ENCODE measurements at places on chromosomes 3 and 15. TPM values are rescaled to one million over a fixed set of nuclear protein-coding genes. Genes with fewer than 3 reads are reported as not detected.
A peak's percentile ranks its signal among the peaks of the same experiment; 100 is the strongest.

ZNF654 gene
- total RNA-seq = 20.7 TPM

HIGD2B gene
- total RNA-seq = 0.16 TPM

ACOX2 gene
- not detected for total RNA-seq

GREM1 gene
- total RNA-seq = 0.23 TPM

TMEM207 gene
- not detected for total RNA-seq

LMAN1L gene
- 0.32 TPM for total RNA-seq

ITIH4 gene
- 3.6 TPM for total RNA-seq

INSYN1 gene
- not detected for total RNA-seq

SKOR1 gene
- total RNA-seq = 0.09 TPM

TM6SF1 gene
- total RNA-seq = 3.3 TPM

HTD2 gene
- 10.1 TPM for total RNA-seq

FAM98B gene
- 56.5 TPM for total RNA-seq

TRPM1 gene
- not detected for total RNA-seq

- peaks cover 26% of the 10 kb centered on the region for H3K36me3 ChIP-seq
- H3K27ac ChIP-seq = peak overlapping the region; percentile 96
- no peaks in the 10 kb centered on the region for H3K27me3 ChIP-seq
- peaks cover 16% of the 10 kb centered on the region for H3K4me1 ChIP-seq
- no peak for DNase-seq
Measured at GRCh38 chr15:58932710-58933280, 684 bp downstream of the SLTM start.

GRCh38 chr3:24493746-24494617 is 668 bp downstream of the THRB start:
- no peak overlapping the region for H3K27ac ChIP-seq
- H3K4me3 ChIP-seq = no peak overlapping the region
- H3K27me3 ChIP-seq = peaks cover 52% of the 10 kb centered on the region

DNA sequence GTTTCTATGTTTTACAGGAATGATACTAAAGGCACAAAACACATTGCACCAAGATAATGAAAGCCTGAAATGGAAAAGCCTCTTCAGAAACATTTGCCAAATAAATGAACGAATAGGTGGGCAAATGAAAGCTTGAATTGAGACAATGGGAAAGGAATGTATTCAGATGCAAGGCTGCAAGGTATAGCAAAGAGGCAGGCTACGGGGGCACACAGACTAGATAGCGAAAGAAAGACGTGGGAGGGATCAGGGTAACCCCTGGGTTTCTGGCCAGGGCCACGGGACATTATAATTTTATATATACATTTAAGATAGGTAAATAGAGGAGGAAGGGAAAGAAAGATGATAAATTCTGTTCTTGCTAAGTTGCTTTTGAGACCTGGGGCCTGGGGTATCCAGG is 95.9 kb upstream of the NLGN1 start:
- H3K27me3 ChIP-seq = no peaks in the 10 kb centered on the region
- no peak overlapping the region for H3K4me3 ChIP-seq

DNA sequence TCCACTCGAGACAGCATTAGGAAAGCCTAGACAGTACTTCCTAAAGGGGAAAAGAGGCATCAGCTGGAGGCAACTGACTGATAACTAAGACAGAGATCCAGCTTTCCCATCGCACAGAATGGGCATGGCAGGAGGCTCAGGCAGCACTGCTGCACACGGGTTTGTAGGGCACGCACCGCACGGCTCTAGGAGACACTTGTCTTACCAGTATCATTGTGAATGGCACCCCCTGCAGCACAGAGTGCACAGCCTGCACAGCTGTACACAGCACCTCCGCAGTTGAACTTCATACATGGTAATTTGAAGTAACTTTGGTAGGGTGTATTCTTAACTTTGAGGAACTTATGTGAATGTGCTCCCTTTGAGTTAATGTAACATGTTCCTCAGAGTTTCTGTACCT is 281.6 kb downstream of the PLCL2 start:
- no peak overlapping the region for H3K4me3 ChIP-seq
- peaks cover 3% of the 10 kb centered on the region for H3K4me1 ChIP-seq
- H3K36me3 ChIP-seq = peaks cover 28% of the 10 kb centered on the region
- no peak overlapping the region for H3K27ac ChIP-seq
- no peaks in the 10 kb centered on the region for H3K27me3 ChIP-seq

GRCh38 chr15:98524838-98525660 is 123.3 kb upstream of the IGF1R start:
- DNase-seq = no peak
- no peaks in the 10 kb centered on the region for H3K4me1 ChIP-seq
- peaks cover 7% of the 10 kb centered on the region for H3K27me3 ChIP-seq

DNA sequence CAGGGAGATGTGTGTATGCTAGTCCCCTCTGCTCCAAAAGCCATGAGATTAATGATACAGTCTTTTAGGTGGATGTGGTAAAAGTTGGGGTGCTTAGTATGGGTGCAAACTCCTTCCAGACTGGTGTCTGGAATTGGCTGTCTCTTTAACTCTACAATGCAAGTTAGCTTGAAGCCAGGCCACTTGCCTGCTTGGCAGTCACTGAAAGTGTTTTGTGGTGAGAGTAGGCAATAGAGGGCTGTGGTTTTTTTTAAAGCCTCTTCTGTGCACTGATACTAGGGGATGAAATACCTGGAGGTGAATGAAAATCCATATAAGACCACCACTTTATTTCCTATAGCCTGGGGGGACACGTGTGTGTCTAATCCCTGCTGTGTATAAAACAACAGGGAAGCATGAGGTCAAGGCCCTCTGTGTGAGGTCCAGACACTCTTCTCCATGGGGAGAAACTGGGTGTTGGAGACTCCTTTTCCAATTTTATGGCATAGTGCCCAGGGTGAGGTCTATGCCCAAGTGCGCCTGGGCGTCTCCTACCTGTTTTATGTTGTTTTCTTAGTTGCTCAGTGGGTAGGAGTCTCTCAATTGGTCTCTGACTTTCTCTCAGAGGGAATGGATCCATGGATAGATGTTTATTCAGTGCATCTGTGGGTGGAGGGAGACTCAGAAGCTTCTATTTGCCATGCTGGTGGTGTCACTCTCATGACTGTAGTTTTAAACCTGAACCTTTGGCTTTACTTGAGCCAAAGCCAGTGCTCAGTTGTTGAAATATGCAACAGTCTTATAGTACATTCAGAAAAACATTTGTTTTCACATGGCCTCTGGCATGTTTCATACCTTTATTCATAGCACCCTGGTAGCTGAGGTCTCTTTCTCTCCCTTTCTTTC is 327.8 kb upstream of the ATP11B start:
- no peaks in the 10 kb centered on the region for H3K27me3 ChIP-seq
- H3K4me3 ChIP-seq = no peak overlapping the region
- no peak overlapping the region for H3K27ac ChIP-seq
- no peaks in the 10 kb centered on the region for H3K4me1 ChIP-seq

- H3K4me3 ChIP-seq = no peak overlapping the region
- peaks cover 24% of the 10 kb centered on the region for H3K4me1 ChIP-seq
- H3K36me3 ChIP-seq = peaks cover 51% of the 10 kb centered on the region
- H3K27ac ChIP-seq = peak overlapping the region; percentile 13
Measured at GRCh38 chr3:186960347-186960746, 30.0 kb downstream of the ST6GAL1 start.

DNA sequence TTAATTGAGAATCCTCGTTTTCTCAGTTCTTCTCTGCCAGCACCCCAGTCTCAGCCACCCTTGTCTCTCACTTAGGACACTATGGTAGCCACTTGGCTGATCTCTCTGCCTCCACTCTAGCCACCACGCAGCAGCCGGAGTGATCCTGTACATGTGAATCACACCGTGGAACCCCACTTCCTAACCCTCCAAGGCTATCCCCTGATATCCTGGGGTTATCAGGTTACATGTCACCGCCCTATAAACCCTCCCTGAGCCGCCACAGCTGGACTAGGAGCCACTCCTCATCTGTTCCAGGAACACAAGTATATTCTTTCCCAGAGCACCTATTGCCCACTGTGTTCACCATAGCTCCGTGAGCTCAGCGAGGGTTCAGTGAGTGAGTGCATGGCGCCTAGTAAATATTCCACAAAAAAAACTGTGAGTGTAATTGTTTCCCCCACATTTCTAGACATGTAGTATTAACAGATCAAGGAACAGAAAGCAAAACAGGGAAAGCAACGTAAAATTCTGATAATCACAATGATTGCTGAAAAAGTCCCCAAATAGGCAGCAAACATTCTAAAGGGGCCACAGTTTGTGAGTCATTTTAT is 661 bp upstream of the PARP14 start:
- H3K4me1 ChIP-seq = peaks cover 56% of the 10 kb centered on the region
- peaks cover 34% of the 10 kb centered on the region for H3K36me3 ChIP-seq
- H3K27me3 ChIP-seq = no peaks in the 10 kb centered on the region

- peaks cover 15% of the 10 kb centered on the region for H3K27me3 ChIP-seq
- no peaks in the 10 kb centered on the region for H3K4me1 ChIP-seq
- no peak for DNase-seq
- H3K27ac ChIP-seq = no peak overlapping the region
- no peak overlapping the region for H3K4me3 ChIP-seq
Measured at GRCh38 chr3:149472030-149472797, 2.3 kb upstream of the TM4SF4 start.

DNA sequence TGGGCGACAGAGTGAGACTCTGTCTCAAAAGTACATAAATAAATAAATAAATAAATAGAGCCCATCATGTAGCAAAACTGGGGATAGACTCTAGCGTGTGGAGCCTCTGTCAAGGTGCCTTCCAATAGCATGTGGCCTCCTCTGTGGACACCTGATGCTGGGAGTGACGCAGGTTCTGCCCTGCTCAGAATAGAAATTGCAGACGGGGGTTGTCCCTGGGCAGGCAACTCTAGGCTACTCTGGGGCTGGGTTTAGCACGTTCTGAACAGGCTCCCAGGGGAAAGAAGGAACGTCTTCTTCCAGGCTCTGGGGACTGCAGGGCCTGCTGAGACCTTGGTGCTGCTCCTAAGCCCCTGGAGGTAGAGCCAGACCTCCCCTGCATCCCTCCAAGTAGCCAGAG is 65.3 kb downstream of the EPHB3 start:
- no peaks in the 10 kb centered on the region for H3K4me1 ChIP-seq
- H3K27ac ChIP-seq = no peak overlapping the region
- no peak for DNase-seq
- H3K4me3 ChIP-seq = no peak overlapping the region
- H3K36me3 ChIP-seq = no peaks in the 10 kb centered on the region
- H3K27me3 ChIP-seq = peaks cover 18% of the 10 kb centered on the region

DNA sequence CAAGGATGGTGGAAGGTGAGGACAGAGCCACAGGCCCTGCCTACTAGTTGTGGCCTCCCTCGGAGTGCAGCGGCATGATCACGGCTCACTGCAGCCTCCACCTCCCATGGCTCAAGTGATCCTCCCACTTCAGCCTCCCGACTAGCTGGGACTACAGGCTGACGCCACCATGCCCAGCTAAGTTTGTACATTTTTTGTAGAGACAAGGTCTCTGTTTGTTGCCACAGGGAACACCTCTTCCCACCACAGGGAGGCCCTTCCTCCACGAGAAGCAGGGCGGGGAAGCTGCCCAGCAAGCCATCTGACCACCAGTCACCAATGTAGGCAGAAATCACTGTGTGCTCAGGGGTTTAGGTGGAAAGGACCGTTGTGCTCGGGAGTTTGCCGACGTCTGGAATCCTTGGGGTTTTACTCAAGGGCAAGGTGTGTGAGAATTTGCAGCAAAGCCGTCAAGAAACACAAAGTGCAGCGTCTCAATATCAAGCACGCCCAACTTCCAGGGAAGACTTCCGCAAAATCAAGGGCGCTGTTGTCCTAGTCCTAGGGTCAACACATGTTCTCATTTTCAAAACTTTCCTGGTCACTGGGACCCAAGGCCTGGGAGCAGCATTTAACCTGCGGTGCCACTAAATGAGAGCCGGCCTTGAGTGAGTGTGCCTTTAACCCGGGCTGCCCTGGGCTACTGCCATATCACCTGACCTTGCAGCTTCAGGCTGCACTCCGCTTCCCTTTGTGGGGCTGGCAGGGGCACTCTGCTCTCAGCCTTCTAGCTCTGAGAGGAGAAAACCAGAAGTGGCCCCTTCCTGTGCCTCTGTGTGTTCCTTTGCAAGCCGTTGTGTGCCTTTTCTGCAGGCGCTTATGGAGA is 65.7 kb downstream of the SLC12A8 start:
- no peak for DNase-seq
- no peak overlapping the region for H3K27ac ChIP-seq
- no peaks in the 10 kb centered on the region for H3K36me3 ChIP-seq

DNA sequence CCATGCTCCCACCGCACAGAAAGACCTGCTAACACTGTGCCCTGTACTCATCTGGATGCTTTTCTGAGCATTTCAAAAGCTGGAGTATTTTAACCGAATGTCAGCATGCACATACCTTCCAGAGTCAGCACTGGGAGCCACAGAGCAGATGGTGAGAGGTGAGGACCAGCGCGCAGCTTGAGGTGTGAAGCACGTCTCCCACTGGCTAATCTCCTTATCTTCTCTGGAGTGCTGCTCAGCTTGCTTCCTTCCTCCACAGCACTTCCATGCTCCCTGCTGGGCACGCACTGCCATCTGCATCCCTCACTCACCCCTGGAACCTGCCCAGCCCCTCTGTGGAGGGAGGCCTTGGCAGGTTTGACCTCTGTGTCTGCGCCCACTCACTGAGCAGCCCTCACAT is at the start of gene GNB5:
GNB5 (minus strand) TSS at position 186 of the 400 bp plus-strand sequence. CDS start 6,716 bp downstream, outside the sequence.
- H3K27ac ChIP-seq = no peak within 1 kb of the TSS
- no peak within 1 kb of the TSS for H3K4me3 ChIP-seq
- no peaks in the 10 kb centered on the region for H3K36me3 ChIP-seq
- H3K4me1 ChIP-seq = no peaks in the 10 kb centered on the region
- H3K27me3 ChIP-seq = no peaks in the 10 kb centered on the region
- DNase-seq = no peak

- no peaks in the 10 kb centered on the region for H3K27me3 ChIP-seq
- no peak overlapping the region for H3K4me3 ChIP-seq
- H3K27ac ChIP-seq = no peak overlapping the region
- no peak for DNase-seq
Measured at GRCh38 chr3:103690536-103690935, 1255.7 kb downstream of the ZPLD1 start.

- DNase-seq = no peak
- no peaks in the 10 kb centered on the region for H3K4me1 ChIP-seq
- H3K27me3 ChIP-seq = no peaks in the 10 kb centered on the region
- no peak overlapping the region for H3K27ac ChIP-seq
- H3K4me3 ChIP-seq = no peak overlapping the region
Measured at GRCh38 chr3:162029736-162030135, 533.1 kb downstream of the OTOL1 start.

DNA sequence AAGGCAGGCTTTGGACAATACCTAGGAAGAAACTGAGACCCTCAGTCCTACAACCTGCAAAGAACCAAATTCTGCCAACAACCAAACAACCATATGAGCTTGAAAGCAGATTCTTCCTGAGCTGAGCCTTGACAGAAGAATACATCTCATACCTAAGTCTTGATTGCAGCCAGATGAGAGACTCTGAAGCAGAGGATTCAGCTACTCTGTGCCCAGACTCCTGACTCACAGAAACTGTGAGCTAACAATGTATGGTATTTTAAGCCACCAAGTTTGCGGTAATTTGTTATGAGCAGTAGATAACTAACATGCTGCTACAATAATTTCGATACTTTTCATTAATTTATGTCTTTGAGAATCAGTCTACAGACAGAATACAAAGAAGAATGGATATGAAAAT is 325.1 kb upstream of the CBLB start:
- H3K27me3 ChIP-seq = no peaks in the 10 kb centered on the region
- H3K4me1 ChIP-seq = peaks cover 19% of the 10 kb centered on the region
- no peak overlapping the region for H3K27ac ChIP-seq
- no peak overlapping the region for H3K4me3 ChIP-seq
